ENCODE measurements at places on chromosomes 12 and 14. TPM values are rescaled to one million over a fixed set of nuclear protein-coding genes. Genes with fewer than 3 reads are reported as not detected.

DNA sequence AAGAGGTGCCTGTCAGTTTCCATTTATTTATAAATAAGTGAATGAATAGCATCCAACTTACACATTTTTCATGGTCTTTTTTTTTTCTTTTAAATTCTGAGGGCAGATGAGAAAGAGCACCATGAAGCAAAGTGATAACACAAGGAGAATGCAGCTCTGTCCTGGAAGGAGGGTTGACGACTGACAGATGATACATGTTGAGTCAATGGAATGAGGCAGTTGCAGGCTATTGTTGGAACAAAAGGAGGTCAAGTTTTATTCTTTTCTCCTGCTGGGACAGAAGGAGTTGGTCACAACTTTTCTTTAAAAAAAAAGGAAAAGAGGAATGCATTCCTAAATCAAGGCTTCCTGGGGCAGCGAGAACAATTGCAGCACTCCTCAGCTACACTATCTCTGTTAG is 119.9 kb upstream of the PLEKHG7 start:
- H3K4me1 ChIP-seq: no peaks in the 10 kb centered on the region
- no peaks in the 10 kb centered on the region for H3K36me3 ChIP-seq
- DNase-seq: no peak
- no peak overlapping the region for H3K27ac ChIP-seq

DNA sequence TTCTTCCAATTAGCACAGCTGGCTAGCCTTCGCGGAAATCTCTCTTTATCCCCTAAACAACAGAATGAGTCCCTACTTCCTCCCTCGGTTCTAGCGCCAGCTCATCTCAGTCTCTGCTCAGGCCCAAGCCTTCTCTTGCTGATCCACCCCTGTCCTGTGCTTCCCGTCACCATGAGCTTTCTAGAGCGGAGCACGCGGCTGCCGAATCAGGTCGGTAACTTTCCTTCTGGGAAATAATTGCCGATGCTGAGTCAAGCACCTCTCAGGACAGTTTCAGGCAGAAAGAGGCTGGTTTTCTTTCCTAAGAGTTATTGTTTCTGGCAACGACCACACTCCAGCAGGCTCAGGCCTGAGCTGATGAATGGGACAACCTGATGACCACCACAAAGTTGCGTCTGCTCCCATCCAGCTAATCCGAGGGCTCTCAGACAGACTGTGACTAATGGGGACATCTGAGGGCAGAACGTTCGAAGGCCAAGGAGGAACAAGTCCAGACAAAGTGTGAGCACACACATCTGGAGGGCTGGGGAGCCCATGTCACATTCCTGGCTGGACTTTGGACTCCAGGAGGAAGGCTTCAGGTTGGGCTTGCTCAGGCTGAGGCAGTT is 13.6 kb upstream of the GPR68 start:
- no peak overlapping the region for H3K4me3 ChIP-seq
- H3K27me3 ChIP-seq: no peaks in the 10 kb centered on the region
- peaks cover 36% of the 10 kb centered on the region for H3K4me1 ChIP-seq
- no peak overlapping the region for H3K27ac ChIP-seq
- DNase-seq: no peak

RNFT2 gene
- total RNA-seq: 9.7 TPM

DNA sequence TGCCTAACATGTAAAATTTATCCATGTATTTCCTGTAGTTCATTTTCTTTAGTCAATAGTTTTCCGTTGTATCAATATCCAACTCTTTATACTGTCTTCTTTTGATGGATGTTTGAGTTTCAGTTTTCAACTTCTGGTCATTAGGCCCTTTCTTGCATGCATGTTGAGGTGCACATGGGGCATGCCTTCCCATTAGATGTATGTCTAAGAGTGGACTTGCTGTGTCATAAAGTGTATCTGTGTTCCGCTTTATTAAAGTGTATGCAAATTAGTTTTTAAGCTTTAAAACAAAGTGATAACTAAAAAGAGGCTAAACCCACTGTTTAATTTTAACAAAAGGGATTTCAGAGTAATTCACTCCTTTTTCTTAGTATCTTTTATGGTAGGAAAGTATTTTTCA is 441.1 kb downstream of the PCNX1 start:
- peaks cover 9% of the 10 kb centered on the region for H3K4me1 ChIP-seq
- peaks cover 6% of the 10 kb centered on the region for H3K36me3 ChIP-seq
- H3K27me3 ChIP-seq: no peaks in the 10 kb centered on the region
- H3K4me3 ChIP-seq: no peak overlapping the region

DNA sequence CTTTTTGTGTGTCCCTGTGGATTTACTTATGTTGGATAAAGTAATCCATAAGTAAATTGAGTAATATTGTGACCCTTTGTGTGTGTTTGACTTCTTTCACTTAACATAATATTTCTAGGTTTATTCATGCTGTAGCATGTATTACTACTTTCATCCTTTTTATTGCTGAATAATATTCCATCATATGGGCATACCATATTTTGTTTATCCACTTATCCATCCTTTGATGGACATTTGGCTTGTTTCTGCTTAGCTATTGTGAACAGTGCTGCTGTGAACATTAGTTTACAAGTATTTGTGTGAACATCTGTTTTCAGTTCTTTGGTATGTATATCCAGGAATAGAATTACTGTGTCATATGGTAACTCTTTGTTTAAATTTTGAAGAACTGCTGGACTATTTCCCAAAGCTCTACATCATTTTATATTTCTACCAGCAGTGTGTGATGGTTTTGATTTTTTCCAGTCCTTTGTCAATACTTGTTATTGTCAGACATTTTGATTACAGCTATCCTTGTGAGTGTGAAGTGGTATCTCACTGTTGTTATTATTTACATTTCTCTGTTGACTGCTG is 25.2 kb downstream of the G2E3 start:
- no peaks in the 10 kb centered on the region for H3K4me1 ChIP-seq
- peaks cover 25% of the 10 kb centered on the region for H3K36me3 ChIP-seq
- H3K27me3 ChIP-seq: no peaks in the 10 kb centered on the region
- H3K27ac ChIP-seq: no peak overlapping the region

DNA sequence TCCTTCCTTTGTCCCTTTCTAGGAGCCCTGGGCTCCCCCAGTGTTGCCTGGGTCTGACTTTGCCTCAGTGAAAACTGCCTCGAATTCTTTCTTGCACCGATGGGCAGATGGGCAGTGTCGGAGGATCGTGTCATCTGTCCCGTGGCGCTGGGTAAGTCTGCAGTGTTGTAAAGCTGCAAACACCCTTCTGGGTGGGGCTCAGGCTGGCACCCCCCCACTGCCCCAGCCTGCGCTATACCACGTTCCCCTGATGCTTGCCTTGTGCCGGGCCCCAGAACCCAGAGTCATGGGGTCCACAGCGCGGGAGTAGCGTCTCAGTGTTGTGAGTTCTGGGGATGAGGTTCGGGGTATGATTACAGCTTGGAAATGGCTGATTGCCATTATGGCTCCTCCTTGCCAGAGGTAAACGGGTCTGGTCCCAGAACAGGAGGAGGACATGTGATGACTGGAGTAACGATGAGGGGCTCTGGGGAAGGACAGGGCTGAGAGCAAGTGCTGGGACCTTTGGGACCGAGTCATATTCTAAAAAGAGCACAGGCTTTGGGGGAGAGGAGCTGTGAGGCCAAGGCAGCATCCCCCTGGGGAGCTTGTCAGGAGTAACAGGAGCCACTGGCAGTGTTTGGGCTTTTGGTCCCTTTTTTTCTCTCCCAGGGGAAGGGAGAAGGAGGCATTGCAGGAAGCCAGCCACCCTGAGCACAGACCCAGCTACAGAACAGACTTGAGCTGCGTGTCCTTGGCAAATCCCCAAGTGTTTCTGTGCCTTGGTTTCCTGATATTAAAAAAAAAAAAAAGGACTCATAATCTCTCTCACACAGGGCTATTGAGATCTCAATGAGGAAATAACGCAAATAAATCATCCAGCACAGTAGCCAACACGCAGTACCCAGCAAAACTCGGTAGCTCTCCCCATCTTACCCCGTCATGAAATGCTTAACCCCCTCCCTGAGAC is 4.3 kb downstream of the RTL1 start:
- H3K4me1 ChIP-seq: no peaks in the 10 kb centered on the region
- no peak overlapping the region for H3K27ac ChIP-seq
- no peak for DNase-seq
- no peaks in the 10 kb centered on the region for H3K27me3 ChIP-seq
- no peak overlapping the region for H3K4me3 ChIP-seq

VRTN gene
- total RNA-seq: not detected

DNA sequence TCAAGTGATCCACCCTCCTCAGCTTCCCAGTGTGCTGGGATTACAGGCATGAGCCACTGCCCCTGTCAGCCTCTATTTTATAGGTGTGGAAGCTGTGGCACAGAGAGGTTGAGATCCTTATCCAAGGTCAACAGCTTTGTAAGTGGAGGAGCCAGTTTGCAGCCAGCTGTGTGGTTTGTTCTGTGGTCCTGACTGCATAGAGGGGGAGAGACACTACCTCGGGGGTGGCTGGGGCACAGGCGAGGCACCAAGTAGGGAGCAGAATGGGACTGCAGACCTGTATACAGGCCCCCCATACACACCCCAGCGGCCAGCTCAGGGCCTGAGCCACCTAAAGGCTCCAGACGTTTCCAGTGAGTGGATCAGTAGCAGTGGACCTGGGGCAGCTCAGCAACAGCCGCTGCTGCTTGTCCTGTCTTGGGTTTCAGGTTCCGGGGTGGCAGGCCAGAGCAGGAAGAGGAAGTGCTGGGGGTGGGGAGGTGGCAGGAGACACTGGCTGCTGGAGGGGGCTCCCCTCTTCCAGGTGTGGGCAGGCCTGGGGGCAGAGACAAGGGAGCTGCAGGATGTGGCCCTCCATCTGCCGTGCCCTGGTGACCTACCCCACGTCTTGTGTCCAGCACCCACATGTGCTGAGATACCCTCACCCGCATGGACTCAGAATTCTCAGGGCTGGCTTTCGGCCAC is 11.0 kb downstream of the ORAI1 start:
- peak overlapping the region; percentile 54 for H3K4me3 ChIP-seq
- H3K27me3 ChIP-seq: no peaks in the 10 kb centered on the region
- peak; percentile 30 for DNase-seq
- H3K27ac ChIP-seq: peak overlapping the region; percentile 84
- peaks cover 50% of the 10 kb centered on the region for H3K4me1 ChIP-seq

- peaks cover 4% of the 10 kb centered on the region for H3K27me3 ChIP-seq
- no peaks in the 10 kb centered on the region for H3K4me1 ChIP-seq
- no peaks in the 10 kb centered on the region for H3K36me3 ChIP-seq
- DNase-seq: no peak
- H3K4me3 ChIP-seq: no peak overlapping the region
- H3K27ac ChIP-seq: no peak overlapping the region
Measured at GRCh38 chr12:10554228-10554755, 48.6 kb downstream of the EIF2S3B start.

DNA sequence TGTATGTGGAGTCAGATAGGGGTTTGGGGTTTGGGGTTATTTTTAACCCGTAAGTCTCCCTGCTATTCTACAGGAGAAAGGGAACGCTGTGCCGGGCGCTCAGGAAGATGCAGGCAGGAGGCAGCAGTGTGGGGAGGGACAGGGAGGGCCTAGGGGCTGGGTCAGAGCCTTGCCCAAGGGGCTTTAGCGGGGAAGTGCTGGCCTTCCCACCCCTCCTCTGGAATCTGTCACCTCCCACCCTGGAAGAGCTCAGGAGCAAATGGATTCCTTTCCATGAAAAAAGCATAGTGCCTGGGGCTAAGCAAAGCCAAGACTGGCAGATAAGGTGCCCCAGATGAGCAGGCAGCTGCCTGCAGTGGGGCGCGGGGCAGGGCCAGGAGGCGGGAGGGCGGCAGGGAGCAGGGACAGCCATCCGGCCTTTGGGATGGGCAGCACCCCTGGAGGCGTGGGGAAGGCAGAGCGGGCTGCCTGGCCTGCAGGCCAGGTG is 7.3 kb upstream of the INF2 start:
- no peak overlapping the region for H3K27ac ChIP-seq
- H3K27me3 ChIP-seq: no peaks in the 10 kb centered on the region
- peaks cover 34% of the 10 kb centered on the region for H3K4me1 ChIP-seq
- no peak for DNase-seq
- H3K36me3 ChIP-seq: no peaks in the 10 kb centered on the region

- no peak overlapping the region for H3K4me3 ChIP-seq
- H3K27me3 ChIP-seq: no peaks in the 10 kb centered on the region
- DNase-seq: no peak
- H3K36me3 ChIP-seq: peaks cover 3% of the 10 kb centered on the region
Measured at GRCh38 chr14:20331053-20331613, 1.9 kb downstream of the CCNB1IP1 start.

DNA sequence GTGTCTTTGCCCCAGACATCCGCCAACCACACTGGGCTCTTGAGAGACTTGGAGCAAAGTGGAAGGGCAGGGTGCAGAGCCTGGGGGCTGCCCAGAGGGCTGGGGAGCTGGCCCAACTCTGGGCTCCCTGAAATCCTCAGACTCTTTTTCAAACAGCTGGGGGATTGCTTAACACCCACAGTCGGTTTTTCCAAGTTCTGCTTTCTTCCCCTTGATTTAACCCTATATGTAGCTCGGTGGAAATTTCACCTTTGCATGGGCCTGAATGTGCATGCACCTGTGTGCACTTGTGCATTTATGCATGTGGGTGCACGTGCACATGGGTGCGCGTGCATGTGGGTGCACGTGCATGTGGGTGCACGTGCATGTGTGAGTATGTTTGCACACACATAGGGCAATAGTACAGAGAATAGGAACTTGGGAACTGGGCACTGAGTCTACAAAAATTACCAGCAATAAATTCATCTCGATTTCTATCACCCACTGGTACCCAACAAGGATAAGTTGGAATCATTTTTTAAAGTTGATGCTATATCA is 52.3 kb upstream of the RFLNA start:
- no peaks in the 10 kb centered on the region for H3K36me3 ChIP-seq
- DNase-seq: no peak
- no peak overlapping the region for H3K27ac ChIP-seq
- H3K27me3 ChIP-seq: no peaks in the 10 kb centered on the region
- H3K4me1 ChIP-seq: no peaks in the 10 kb centered on the region

GRCh38 chr14:66395300-66395699 is 90.9 kb upstream of the CCDC196 start:
- no peak overlapping the region for H3K4me3 ChIP-seq
- peak overlapping the region; percentile 8 for H3K27ac ChIP-seq
- peaks cover 4% of the 10 kb centered on the region for H3K4me1 ChIP-seq
- no peaks in the 10 kb centered on the region for H3K27me3 ChIP-seq
- DNase-seq: peak; percentile 23
- no peaks in the 10 kb centered on the region for H3K36me3 ChIP-seq

- H3K27me3 ChIP-seq: peaks cover 13% of the 10 kb centered on the region
- H3K4me1 ChIP-seq: no peaks in the 10 kb centered on the region
Measured at GRCh38 chr12:98294051-98294805, 221.2 kb upstream of the TMPO start.

IL26 gene
- total RNA-seq: not detected

PLEKHD1 gene
- total RNA-seq: 0.25 TPM
